ENCODE measurements at places on chromosomes 5 and 9. TPM values are rescaled to one million over a fixed set of nuclear protein-coding genes. Genes with fewer than 3 reads are reported as not detected.

DNA sequence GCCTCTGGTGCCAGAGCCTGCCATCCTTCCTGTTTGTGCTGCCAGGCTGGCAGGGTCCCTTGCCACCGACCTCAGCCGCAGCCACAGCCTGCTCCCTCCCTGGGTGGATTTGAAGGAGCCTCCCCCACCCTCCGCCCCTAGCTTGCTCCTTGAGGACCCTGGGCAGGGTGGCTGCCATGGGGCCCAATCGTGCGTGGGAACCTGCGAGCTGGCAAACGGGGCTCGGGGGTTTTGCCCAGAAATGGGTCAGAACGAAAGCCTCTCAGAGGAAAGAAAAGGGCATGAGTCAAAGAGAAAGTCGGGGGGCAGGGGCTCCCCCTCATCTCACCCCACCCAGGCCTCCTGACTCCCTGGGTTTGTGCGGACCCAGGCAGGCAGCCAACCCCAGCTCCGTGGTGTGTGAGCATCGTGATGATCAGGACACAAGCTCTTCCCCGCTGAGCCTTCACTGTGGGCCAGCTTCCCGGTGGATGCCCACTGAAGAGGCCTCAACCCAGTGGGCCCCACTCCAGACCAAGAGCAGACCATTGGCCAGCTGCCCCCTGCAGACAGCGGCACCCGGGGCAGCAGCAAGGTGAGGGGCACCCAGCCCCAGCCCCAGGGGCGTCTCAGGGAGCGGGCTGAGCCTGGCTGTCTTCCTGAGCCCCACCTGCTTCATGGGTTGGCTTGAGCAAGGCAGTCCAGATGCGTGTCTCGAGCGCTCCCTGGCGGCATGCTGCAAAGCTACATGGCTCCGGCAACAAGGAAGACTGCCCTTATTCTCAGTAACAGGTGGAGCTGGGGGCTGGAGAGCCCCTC, 3.0 kb upstream of the FUT7 start:
- DNase-seq: peak; percentile 58

- no peak for DNase-seq
Observed at GRCh38 chr5:178291969-178292825, 59.6 kb upstream of the PHYKPL start.

DNA sequence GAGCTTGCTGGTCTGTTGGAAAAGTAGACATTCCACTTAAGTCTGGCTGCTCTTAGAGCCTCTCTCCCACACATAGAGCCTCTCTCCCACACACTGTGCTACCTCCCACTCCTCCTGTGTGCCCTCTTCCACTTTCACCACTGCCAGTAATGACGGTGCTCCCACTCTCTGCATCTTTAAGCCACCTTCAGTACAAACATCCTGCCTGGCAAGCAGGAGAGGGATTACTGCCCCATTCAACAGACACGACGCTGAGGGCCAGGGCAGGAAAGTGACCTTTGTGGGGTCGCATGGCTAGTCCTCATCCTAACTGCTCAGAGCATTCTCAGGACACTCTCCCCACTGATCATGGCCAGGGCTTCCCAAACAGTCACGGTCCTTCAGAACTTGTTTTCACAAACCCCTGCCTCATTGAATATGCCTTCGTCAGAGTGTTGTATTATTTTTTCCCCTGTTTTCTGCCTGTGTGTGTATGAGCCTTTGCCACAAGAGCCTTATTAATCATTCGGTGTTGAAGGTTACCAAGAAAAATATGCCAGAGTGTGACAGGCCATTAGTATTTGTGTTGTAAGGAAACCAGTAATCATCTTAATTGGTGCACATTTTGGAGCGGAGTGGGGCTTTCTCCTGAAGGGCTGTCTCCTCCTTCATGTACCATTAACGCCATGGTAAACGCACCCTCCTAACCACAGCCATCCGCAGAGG, 87.1 kb upstream of the SAP30L start:
- peak; percentile 14 for DNase-seq

DNA sequence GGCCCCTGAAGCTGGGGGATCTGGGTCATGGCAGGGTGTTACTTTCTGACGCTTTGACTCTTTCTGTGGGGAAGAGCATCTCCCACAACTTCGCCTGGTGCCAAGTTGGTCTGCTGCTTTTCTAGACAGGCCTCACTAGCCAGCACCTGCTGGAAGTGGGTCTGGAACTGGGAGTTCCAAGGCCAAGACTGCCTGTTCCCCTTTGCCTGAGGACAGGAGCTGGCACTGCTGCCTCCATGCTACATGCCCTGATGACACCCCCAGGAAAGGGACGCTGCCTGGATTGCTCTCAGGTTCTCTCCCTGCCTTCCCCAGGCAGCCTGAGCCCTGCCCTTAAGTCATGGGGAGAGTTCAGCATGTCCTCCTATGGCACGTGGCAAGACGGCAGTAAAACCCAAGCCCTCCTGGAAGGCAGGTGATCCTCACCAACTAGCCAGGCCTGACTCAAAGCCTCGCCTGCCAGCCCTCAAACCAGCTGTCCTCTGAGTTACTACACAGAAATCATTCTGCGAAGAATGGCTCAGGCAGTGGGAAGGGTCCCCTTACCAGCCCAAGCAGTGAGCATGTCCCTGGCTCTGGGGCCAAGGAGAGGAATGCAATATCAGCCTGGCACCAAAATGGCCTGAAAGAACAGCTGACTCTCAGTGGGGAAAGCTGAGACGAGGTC, 35.8 kb downstream of the SEC61B start:
- DNase-seq: no peak

GRCh38 chr5:125125031-125125823, 378.8 kb upstream of the ZNF608 start:
- DNase-seq: no peak

ABLIM3 gene
- 10.4 TPM for total RNA-seq

GRCh38 chr9:114433086-114433485, 45.3 kb upstream of the AKNA start:
- no peak for DNase-seq

DNA sequence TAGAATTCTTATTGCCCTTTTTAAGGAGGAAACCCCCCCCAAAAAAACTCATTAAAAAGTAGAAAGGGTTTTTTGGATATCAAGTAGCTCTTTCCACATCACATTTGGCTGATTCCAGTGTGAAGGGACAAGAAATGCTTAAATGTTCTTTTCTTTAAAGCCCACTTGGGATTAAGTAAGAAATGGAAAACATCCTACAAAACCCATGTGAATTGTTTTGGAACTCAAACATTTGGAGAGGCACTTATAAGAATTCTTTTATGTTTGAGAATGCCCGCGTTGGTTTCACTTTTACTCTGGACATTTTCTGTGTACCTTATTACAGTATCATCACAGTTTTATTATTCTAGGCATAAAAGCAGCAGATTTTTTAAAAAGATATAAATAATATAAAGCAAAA, 301.1 kb upstream of the ACTBL2 start:
- DNase-seq: no peak

MCC gene
- total RNA-seq: 0.20 TPM

ADAMTS6 gene
- total RNA-seq: not detected

SVEP1 gene
- total RNA-seq: 1.8 TPM

ECM2 gene
- not detected for total RNA-seq

NTNG2 gene
- total RNA-seq: 5.1 TPM

GRCh38 chr9:25308549-25308948, 369.7 kb downstream of the TUSC1 start:
- DNase-seq: no peak

DNA sequence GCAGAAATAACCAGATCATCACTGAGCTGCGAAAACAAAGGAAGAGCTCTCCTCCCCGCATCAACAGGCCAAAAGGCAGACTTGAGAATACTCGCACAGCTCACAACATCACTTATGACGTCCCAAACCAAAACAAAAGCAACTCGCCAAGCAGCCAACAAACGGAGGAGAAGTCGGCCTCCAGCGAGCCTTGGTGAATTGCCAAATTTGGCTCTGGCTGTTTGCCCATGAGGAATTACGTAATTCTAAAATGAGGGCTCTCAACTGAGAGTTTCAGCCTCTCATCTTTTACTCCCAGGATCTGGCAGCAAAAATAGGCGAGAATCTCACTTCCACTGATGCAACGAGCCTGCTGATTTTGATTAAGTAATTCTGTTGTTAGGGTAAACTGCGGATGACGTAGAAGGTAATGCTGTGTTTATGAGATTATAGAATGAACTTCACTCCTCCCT, 51.7 kb upstream of the SEMA6A start:
- DNase-seq: no peak

SPATA9 gene
- not detected for total RNA-seq

DNA sequence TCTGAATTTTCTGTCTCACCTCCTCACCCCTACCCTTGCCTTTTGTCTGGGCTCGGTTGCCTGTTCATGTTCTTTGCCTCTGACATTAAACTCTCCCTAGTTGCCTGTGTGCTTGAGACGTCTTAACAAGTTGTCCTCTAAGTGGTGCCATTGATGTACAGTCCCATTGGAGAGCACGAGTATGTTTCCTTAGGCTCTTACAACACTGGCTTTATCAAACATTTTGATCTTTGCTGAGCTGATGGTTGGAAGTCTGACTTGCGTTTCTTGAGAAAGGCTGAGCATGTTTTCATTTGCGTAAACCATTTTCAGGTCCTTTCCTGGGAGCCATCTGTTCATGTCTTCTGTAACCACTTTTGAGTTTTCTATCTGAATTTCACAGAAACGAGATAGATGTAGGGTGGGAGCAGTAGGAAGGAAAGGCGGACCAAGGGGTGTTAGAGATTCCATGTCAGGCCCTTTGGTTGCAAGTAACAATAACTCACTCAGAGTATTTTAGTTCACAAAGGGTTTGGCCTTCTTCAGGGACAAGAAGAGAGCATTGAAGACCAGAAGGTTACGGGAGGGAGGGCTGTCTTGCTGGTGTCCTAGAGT, 35.4 kb downstream of the OTULIN start:
- no peak for DNase-seq

SPACA9 gene
- total RNA-seq: 2.2 TPM

DNA sequence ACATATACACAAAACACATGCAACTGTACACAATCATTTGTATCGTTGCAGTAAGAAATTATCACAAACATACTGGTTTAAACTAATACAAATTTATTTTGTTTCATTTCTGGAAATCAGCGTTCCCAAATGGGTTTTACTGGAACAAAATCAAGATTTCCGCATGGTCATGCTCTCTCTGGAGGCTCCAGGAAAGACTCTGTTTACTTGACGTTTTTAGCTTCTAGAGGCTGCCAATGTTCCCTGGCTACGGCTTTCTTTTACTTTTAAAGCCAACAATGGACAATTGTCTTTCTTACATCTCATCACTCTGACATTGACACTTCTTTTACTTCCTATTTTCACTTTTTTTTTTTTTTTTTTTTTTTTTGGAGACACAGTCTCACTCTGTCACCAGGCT, 793.1 kb downstream of the CDH9 start:
- DNase-seq: no peak

DNA sequence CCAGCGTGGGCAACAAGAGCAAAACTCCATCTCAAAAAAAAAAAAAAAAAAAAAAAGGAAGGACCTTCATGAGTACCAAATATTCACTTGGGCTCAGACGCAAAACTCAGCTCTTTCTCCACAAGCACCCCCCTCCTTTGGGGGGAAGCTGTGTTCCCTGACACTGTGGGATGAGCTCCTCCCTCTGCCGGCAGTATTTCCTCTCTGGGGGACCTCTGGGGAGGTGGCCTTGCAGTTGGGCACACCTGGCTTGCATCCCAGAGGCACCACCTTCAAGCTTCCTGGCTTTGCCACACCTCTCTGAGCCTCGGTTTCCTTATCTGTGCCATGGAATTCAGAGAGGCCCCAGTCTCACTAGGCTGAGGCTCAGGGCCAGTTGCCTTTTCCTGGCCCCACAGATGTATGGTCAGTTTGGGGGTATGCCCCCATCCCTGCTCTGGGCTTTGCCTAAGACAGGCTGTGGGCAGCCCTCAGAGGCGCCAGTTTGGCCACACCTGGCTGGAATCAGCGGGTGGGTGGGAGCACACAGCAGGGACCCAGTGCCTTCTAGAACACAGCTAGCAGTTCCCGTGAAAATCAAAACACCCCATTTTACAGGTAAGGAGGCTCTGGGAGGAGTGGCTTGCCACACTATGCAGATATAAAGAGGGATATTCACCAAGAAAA, 157.5 kb upstream of the IER5L start:
- no peak for DNase-seq

DNA sequence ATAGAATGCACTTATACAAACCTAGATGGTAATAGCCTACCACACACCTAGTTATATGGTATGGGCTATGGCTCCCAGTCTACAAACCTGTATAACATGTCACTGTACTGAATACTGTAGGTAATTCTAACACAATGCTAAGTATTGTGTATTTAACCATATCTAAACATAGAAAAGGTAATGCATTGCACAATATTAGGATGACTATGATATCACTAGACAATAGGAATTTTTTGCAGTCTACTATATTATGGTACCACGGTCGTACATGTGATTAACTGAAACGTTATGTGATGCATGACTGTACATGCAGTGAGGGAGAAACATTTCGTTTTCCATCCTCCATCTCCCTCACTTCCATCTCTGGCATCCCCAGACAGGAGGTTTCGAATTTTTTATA, 130.5 kb downstream of the ELAVL2 start:
- DNase-seq: no peak

DNA sequence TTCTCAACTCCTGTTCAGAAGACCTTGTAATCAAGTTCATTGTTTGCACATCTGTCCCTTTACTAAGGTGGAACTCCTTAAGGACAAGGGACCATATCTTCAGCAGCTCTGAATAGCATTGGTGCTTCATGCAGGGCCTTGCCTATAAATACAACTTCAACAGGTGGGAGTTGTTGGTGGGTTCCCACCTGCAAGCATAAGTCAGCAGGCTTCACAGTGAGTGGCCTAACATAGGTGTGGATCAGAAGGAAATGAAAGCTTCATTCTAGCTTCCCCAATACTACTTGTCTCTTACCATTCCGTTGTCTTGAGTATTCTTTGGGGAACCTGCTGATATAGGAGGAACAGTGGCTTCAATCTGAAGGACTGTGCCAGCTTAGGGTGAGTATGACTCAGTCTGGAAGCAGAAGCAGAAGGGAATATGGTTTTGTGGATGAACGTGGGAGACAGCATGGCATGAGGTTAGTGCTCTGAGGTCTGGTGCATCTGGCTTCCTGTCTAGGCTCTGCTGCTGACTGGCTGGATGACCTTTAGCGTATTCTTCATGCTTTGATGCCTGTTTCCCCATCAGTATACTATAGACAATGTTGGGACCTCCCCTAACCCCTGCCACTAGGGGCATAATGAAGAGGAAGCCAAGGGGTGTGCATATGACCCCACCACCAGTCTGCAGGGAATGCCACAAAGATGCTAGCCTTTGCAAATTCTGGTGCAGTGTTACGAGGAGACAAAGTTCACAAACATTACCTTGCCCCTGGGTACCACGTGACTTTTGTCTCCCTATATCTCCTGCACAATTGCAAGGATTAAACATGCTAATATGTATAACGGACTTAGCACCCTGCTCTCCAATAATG, 192.3 kb downstream of the PALM2AKAP2 start:
- no peak for DNase-seq

Measured in Caki2 (cell line).